Hematopoietic multipotent progenitor cell treated with erythropoietin and hydrocortisone succinate and interleukin-3 and kit ligand, for 17 days (in vitro differentiated cells): ENCODE measurements at places on chromosomes 2 and 18.
A peak's percentile ranks its signal among the peaks of the same experiment; 100 is the strongest.

DNA sequence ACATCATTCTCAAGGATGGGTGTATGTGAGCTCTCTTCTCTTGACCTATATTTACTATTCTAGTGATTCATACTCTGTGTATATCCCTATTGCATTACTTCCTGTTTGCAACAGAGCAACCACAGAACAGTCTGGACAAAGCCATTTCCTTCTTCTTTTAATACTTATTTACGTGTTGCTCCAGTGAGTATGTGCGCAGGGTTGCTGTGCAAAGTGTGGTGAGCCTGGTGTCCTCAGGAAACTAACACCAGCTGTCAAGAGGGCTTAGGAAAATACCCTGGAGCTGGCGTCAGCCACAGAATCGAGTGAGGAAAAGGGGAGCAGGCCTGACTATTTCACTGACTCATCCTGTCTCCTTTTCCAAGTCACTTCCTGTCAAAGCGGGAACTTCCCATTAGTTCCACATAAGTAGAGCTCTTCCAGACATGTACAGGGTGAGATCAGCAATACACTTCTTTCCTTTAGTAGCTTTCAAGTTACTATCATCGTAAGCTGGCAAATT, 214.1 kb upstream of the COPS8 start:
- no peak for DNase-seq

DNA sequence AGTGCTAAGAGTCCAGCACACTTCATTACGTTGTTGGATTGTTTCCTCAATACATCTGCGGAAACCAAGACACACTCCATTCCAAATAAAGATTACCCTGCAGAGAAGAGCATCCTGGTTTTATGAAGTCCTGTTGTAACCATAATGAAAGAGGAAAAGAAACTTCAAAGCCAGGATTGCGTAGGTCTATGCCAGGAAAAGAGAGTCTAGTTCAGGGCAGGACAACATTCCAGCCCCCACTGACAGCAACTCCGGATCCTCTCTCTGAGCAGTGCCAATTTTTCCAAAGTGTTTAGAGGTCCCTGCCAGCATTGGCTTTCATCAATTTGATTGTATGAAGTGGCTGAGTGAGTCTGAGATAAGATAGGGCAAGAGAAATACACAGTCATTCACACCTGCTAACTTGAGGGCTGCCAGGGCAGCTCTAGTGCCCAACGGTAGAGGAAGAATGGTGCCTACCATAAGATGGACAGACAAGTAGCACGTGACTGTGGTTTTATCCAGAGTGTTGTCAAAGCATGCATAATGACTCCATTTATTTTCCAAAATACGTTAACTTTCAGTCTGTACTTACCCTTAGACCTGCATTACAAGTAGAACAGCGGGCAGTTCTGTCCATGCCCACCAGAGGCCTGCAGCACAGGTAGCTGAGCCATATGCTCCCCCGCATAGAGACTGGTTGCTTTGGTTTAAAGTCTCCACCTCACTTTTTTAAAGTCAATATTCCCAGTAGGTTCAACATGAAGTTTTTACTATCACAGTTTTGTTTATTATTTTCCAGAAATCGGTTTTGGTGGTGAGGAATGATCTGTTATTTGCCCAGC, 23.7 kb downstream of the PIEZO2 start:
- DNase-seq = no peak

GRCh38 chr2:35168351-35168750, 1187.2 kb upstream of the CRIM1 start:
- DNase-seq = no peak

GRCh38 chr2:145939949-145940348, 1420.0 kb upstream of the ZEB2 start:
- DNase-seq = no peak

DNA sequence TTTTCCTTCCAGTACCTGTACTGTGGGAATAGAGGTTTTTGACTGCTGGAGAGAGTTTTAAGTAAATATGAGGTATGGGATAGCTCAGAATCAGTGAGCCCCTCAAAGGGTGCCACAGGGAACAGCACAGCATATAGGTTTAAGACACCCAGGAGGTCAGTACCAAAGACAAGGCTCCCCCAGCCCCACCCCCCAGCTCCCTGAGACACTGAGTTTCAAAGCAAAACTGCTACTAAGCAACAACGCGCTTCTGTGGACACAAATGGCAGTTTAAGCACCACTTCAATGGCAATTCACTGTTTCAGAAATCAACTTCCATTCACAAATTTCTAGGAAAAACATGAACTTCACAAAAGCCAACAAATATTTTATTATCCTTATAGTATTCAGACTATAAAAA, 15.2 kb downstream of the E2F6 start:
- DNase-seq = no peak

DNA sequence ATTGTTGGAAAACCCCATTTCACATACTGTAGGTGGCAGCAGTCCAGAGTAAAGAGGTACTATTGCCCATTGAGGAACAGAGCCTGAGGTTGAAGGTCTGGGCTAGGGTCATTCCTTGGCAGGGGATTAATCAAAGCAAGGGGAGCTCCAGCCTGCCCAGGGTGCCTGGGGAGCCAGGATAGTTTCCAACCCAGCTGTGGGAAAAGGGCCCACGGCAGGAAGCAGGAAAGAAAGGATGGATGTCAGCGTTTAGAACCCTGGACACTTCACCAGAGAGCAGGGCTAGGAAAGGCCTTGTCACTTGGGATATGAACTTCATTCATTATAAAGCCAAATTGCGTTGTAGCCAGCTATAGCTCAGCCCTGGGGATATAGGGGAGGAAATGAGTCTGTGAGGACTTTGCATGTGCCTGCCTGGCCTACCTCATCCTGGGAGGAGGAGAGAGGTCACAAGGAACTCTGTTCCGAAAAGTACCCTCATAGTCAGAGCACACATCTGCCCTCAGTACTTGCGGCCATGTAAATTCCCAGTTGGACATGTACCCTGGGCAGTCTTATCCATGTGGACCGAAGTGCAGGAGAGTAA, 140.2 kb upstream of the COPS8 start:
- DNase-seq = no peak

GRCh38 chr2:7013471-7014160, 96.4 kb downstream of the RNF144A start:
- DNase-seq = no peak

DNA sequence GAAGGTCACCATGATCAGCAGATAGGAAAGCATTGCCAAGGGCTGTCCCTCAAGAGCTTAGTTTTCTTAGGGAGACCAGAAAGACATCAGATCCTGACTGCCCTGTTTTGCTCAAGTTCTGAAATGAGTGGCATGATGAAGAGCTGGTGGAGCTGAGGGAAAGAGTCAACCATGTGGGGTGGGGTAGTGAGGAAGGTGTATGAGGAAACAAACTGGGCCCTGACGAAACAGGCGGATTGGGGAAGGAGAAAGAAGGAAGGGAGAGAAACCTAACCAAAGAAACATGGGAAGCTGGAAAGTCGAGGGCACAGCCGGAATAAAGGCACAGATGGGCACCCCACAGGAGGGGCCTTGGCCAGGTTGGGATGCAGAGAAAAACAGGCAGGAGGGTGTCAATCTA, 8.0 kb downstream of the TGOLN2 start:
- no peak for DNase-seq

DNA sequence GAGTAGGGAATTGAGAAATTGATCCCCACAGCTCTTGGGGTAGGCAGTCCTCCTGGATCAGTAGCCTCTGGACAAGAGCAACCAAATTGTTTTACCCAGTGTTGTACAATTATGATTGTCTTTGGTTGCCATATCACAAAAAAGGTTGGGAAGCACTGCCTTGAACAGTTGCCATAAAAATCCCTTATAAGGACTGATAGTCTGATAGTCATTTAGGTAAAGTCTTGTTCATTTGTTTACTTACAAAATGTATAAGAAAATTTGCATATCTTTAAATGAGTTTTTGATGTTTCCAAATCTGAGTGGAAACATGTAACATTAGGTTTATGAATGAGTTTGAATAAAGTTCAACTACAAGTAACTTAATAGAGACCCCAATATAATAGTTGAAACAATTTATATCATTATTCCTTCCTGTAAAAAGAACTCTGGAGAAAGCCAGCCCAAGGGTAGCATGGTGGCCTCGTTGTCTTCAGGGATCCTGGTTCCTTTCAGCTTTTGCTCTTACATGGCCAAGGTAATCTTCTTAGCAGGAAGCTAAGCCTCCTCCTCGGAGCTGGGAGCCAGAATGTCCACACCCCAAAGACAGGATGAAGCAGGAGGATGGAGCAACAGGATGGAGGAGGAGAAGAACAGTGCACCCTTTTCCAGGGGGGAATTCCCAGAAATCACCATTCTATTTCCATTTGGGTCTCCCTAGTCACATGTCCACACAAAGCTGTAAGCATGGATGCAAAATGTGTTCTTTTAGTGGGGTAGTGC, 35.7 kb upstream of the NEMP2 start:
- DNase-seq = no peak

- no peak for DNase-seq
These were observed 17.0 kb downstream of the TNFAIP6 start for GRCh38 chr2:151374436-151374835.

- peak; percentile 25 for DNase-seq
These were observed 38.7 kb downstream of the ABI2 start for GRCh38 chr2:203366639-203367466.

DNA sequence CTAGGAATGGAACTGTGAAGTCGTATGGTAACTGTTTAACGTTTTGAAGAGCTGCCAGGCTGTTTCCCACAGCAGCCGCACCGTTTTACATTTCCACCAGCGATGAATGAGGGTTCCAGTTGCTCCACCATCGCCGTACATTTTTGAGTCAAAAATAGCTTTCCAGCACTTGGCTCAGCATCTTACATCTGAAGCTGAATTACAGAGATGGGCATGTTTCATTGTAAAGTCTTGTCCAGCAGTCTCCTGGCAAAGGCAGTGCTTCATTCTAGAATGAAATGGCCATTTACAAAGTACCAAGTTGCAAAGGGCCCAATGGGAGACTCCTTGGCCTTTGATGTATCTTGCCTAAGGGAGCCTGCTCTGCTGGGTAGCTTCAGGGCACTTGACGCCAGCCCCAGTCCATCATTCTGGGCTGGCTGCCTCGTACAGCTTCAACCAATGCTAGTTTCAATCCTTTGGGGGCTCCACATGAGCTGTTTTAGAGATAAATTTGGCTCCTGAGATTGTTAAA, 45.1 kb downstream of the ATIC start:
- no peak for DNase-seq

GRCh38 chr2:120419073-120419472, 73.1 kb downstream of the INHBB start:
- DNase-seq = no peak

DNA sequence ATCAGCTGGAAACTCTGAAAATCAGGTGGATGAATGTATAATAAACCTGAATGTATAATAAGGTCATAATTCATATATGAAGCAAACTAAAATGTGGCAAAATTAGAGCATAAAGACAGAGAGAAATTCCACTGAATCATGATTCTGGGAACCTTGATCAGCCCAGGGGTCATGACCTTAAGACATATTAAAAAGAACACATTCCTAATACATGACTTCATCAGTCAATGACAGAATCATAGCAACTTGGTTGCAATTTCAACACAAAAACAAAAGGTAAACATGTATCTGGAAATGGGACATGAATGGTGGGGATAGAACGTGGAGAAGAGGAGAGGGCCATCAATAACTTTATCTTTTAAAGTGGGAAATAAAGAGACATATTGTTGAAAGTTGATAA, 17.6 kb downstream of the AFF3 start:
- DNase-seq = no peak

GRCh38 chr2:216698895-216699294, 3.5 kb upstream of the IGFBP5 start:
- DNase-seq = peak; percentile 32

DNA sequence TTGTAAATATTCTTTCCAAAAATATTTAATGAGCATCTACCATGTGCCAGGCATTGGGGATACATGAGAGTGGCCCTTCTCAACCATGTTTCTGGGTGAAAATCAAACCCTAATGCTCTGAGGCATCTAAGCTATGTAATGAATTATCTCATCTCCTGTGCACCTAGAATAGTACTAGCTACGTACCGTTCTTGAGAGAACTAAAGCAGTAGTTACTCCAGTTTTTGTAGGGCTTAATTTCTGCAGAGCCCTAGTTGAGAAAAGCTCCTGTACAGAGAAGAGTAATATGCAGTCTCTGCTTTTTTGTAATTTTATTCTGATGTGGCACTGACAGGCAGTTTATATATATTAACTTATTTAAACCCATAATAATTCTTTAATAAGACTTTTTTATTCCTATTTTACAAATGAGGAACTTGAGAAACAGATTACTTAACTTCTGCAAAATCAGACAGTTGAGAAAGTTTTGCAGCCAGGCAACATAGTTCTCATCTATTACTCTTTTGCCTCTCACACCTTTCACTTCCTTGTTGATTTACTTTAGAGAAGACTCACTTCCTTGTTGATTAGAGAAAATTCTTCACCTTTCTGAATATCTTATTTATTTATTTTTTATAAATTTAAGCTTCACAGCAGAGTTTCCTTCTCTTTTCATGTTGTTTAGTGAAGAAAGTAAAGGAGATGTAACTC, 3.1 kb downstream of the SPOPL start:
- DNase-seq = no peak

DNA sequence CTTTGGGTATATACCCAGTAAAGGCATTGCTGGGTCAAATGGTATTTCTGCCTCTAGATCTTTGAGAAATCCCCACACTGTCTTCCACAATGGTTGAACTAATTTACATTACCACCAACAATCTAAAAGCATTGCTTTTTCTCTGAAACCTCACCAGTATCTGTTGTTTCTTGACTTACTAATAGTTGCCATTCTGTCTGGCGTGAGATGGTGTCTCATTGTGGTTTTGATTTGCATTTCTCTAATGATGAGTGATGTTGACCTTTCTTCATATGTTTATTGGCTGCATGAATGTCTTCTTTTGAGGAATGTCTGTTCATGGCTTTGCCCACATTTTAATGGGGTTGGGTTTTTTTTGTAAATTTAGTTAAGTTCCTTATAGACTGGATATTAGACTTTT, 382.6 kb upstream of the ZNF804A start:
- DNase-seq = no peak

DNA sequence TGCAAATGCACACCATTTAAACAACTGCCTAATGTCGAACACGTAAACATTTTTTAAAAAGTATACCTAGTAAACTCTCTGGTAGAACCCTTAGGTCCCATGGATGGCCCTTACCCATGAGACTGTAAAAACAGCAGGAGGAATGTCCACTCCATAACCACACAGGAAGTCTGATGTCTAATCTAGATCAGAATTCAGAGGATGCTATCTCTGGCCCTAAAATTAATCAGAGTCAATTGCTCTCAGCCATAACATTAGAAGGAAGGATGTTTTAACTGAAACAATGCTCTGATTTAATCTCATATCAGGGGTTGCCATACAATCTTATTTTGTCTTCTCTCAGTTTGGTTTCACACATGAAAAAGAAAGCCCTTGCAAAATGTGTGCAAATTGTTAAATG, 416.3 kb upstream of the PIK3C3 start:
- no peak for DNase-seq
